Left ventricle myocardium inferior (tissue), 1 donor: ENCODE measurements at places on chromosomes 13 and 19. TPM values are rescaled to one million over a fixed set of nuclear protein-coding genes. Genes with fewer than 3 reads are reported as not detected.

GRCh38 chr19:47707135-47707925 lies 5.9 kb upstream of the EHD2 start:
- DNase-seq, result peak; percentile 66

The LILRA1 gene
- 0.22 TPM for total RNA-seq

GRCh38 chr19:20565321-20566018 lies at the start of gene ZNF737:
ZNF737 (minus strand) TSS chr19:20565781; CDS start chr19:20565640, 141 bp downstream.
- peak; percentile 97 for DNase-seq

The METTL21C gene
- not detected for total RNA-seq

DNA sequence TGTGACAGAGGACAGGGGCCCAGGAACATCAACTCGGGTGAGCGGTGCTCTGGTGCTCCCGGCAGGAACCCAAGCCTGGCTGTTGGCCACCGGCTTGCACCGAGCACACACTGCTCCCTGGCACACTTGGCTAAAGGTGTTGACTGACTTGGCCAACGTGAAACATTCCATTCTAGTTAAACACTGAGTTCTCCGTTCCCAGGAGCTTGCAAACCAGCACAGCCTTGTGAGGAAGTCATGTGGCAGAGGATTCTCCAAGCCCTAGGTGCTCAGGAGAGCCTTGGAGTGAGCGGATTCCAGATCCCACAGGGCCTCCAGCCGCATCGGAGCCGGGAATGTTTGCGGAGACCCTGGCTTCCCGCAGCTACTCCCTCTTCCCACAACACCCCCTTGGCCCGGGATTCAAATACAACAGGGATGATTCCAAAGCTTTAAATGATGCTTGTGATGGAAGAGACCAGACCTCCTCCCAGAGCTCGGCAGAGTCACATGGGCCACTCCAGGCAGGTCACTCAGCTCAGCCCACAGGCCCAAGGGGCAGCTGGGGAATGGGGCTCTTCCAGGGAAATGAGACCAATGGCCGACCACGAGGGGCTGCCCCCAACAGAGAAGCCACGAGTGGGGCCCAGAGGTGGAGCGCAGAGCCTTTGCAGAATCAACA lies 2.9 kb downstream of the C13orf46 start:
- peak; percentile 68 for DNase-seq

- DNase-seq, result no peak
Measured at GRCh38 chr13:95295026-95295425, 6.2 kb downstream of the ABCC4 start.

DNA sequence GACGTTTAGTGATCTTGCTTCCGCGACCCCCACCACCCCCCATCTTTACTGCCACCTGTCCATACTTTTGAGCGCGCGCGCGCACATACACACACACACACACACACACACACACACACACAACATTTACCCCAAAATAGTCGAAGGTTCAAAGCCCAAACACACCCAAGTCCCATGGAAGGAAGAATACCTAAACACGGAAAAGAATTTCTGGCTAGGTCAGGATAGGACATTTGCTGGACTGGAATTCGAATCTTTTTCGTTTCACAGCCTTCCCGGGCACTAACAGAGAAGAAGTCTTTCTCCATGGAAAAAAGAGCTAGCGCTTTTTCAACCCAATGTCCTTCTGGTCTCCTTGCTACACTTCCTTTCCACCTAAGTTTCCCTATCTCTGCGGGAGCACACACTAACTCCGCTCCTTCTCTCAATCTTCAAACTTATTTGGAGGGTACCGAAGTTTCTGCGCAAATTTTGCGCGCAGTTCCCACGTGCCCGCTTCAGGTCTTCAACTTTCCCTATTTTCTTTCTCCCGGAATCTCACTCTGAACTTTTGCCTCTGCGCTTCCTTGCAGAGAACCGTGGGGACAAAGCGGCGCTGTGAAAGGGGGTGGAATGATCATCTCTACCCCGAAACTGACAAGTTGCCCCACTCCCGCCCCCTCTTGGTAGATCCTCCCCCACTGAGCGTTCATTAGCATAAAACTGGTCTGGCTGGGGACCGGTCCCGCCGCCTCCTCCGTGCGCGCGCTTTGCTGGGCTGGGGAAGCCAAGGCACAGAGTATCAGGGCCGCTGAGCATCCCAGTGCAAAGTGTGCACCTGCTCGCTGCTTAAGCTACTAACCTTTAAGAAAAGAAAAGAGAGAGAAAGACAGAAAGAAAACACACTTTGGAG lies 2.7 kb downstream of the DACH1 start:
- peak; percentile 56 for DNase-seq

The RFPL4A gene
- total RNA-seq, result not detected

The NLRP4 gene
- not detected for total RNA-seq

GRCh38 chr19:52188822-52189734 lies 774 bp upstream of the PPP2R1A start:
- DNase-seq, result peak; percentile 83

- no peak for DNase-seq
Measured at GRCh38 chr19:49988433-49988832, 27.5 kb upstream of the SIGLEC11 start.

DNA sequence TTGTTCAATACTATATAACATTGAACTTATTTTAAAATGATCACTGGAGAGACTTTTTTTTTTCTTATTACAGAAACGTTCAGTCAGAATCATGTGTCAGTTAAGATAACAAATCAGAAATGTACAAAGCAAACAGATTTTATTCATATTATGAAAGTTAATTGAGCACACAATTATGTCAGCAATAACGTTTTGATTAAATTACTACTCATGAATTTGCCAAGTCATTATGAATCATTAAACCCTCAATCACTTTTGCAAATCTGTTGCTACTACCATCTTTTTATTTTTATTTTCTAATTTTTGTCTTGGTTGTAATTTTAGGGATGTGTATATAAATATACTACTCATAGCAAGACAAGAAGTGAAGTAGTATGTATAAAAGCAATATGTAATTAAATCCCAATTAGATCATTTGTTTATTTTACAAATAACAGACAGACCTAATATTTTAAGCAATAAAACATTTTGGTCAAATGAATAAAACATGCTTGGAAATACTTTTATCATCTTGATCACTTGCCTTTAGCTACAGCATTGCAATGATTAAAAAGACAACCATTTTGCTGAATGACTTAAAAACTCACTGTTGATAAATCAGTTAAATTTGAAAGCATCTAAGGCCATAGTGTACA lies 893.4 kb upstream of the MIR17HG start:
- DNase-seq, result no peak

GRCh38 chr13:84208246-84208910 lies 326.1 kb upstream of the SLITRK1 start:
- no peak for DNase-seq

- no peak for DNase-seq
Measured at GRCh38 chr13:79501538-79502232, 20.7 kb downstream of the NDFIP2 start.

- no peak for DNase-seq
Measured at GRCh38 chr13:84393981-84394625, 511.8 kb upstream of the SLITRK1 start.

DNA sequence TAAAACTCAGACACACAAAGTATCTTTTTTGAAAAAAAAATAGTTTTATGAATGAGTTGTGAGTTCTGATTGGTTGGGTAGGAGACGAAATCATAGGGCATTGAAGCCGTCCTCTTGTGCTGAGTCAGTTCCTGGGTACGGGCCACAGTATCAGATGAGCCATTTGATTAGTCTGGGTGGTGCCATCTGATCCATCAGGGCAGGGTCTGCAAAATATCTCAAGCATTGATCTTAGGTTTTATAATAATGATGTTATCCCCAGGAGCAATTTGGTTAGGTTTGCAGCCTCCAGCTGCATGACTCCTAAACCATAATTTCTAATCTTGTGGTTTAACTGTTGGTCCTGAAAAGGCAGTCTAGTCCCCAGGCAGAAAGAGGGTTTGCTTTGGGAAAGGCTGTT lies 1310.6 kb downstream of the SLITRK1 start:
- DNase-seq, result no peak

DNA sequence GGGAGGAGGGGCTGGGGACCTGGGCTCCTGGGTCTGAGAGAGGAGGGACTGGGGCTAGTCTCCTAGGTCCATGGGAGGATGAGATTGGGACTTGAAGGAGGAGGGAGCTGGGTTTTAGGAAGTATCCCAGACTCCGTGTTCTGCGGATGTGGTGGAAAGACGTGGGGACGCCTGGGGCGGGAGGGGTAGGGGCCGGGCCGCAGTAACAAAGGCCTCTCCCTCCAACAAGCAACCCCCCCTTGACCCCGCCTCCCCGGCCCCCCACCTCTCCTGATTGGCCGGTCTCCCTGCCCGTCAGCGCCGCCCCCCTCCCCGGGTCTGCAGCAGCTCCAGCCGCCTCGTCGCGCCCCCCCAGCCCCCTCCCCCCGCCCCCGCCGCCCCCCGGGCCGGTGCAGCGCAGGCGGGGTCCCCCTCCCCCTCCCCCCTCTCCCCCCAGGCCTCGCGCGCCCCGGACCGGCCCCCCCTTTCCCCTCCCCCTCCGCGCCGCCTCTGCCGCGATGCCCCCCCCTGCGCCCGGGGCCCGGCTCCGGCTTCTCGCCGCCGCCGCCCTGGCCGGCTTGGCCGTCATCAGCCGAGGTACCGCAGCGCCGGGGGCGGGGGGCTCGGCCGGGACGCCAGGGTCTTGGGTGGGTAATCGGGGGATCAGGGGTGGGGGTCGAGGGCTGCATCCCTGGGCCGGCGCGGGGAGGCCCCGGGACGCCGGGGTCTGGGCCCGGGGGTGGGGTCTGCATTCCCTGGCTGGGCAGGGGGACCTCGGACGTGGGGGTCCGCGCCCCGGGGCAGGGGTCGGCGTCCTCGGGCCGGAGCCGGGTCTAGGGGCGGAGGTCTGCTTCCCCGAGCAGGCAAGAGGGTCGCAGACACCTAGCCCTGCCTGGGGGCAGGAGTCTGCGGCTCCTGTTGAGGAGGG lies at the start of gene IGLON5:
Gene IGLON5 (plus strand): TSS at position 294 of the 907 bp plus-strand sequence. CDS start 204 bp downstream, at position 498.
- no peak for DNase-seq

GRCh38 chr13:111873676-111874178 lies 193.2 kb upstream of the SOX1 start:
- no peak for DNase-seq

The SLC10A2 gene
- total RNA-seq, result not detected

GRCh38 chr19:47769534-47769933 lies 9.0 kb upstream of the SELENOW start:
- no peak for DNase-seq

The KANK3 gene
- 19.9 TPM for total RNA-seq

- no peak for DNase-seq
Measured at GRCh38 chr19:52527956-52528351, 486 bp downstream of the ZNF808 start.

The CKM gene
- total RNA-seq, result 3,974 TPM

The MIA gene
- total RNA-seq, result not detected

GRCh38 chr13:25084096-25084495 lies 11.8 kb upstream of the PABPC3 start:
- DNase-seq, result no peak

The CD70 gene
- total RNA-seq, result not detected

GRCh38 chr13:104984296-104984818 lies 1551.1 kb downstream of the EFNB2 start:
- DNase-seq, result peak; percentile 49

GRCh38 chr19:14059093-14059480 lies 2.8 kb downstream of the PALM3 start:
- DNase-seq, result no peak

The CYP4F2 gene
- not detected for total RNA-seq

DNA sequence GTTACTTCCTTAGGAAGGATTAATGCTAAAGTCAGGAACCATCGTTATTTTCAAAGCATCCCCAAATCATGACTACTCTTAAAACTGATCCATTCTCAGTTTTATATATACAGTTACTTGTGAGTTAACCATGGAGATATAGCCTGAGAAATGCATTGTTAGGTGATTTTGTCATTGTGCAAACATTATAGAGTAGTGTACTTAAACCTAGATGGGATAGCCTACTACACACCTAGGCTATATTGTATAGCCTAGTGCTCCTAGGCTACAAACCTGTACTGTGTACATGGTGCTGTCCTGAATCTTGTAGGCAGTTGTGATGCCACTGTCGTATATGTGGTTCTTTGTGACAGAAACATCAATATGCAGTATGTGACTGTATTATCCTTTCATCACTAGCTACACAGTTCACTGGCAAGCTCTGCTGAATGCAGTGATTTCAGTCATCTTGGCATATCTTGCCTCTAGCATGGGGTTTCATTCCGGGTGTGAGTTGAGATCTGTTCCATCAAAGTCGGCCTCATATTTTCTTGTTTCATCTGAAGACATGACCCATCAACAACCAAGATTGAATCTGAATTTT lies 45.3 kb downstream of the CDK8 start:
- DNase-seq, result no peak

The IFI30 gene
- 23.3 TPM for total RNA-seq

DNA sequence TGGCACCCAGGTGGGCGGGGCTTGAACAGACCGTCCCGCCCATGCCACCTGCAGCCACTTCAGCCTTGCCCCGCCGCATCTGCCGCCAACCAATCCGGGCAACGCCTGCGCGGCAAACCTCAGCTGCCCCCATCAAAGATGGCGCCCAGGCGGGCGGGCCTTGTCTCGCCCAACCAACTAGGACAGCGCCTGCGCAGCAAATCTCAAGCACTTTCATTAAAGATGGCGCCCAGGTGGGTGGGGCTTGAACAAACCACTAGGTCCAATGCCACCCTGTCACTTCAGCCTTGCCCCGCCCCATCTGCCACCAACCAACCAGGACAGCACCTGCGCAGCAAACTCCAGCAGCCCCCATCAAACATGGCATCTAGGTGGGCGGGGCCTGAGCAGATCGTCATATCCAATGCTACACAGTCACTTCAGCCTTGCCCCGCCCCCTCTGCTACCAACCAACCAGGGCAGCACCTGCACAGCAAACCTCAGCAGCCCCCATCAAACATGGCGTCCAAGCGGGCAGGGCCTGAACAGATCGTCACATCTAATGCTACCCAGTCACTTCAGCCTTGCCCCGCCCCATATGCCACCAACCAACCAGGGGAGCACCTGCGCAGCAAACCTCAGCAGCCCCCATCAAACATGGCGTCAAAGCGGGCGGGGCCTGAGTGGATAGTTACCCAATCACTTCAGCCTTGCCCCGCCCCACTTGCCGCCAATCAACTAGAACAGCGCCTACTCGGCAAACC lies 1.4 kb downstream of the PEG3 start:
- DNase-seq, result peak; percentile 96

The ADAT3 gene
- total RNA-seq, result 1.8 TPM

DNA sequence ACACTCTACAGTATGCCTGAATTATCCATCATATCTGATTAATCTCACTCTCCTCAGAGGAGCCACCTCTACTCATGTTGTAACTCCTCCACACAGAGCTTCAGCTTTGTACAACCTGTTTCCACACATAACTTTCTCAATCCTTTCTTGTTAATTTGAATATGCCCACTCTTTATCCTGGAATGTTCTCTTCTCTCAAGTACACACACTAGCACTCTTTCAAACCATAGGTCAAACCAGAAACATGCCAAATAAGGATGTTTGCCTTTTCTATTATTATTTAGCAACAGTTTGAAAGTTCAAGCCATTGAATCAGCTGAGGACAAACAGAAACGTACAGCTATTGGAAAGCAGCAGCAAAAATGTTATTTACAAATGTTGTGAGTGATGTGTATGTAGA lies 110.3 kb downstream of the MIPEP start:
- no peak for DNase-seq

- DNase-seq, result no peak
Measured at GRCh38 chr19:55986487-55986886, at the start of gene NLRP5. NLRP5 (plus strand) TSS chr19:55986775.
